Left kidney (tissue), 8 donors: ENCODE measurements at places on chromosomes 6 and 20. TPM values are rescaled to one million over a fixed set of nuclear protein-coding genes. Genes with fewer than 3 reads are reported as not detected.

The SLC22A3 gene
- 6.4 TPM for polyA plus RNA-seq

The SGK2 gene
- 73.0 TPM for polyA plus RNA-seq

GRCh38 chr6:21200134-21200870, 393.2 kb upstream of the SOX4 start:
- DNase-seq: no peak

DNA sequence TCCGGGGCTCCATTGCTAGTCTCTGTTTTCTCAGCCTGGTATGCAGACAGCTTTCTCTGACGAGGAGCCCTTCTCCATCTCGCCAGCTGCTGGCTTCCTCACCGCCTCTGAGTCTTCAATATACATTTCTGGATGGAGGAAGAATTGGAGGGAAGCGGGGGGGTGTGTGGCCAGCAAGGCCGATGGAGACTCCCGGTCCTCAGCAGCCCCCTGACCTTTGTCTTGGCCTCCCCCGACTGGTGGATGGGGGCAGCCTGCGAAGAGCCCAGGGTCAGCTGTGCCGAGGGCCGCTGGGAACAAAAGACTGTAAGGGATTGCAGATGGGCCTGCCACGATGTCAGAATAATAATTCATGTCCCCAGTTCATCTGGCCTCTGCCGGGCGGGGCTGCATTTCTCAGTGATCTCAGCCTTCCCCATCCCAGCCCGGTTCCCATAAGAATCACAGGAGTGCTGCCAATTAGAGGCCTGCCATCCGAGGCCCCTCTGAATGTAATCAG, 54.3 kb upstream of the STX16 start:
- DNase-seq: no peak

DNA sequence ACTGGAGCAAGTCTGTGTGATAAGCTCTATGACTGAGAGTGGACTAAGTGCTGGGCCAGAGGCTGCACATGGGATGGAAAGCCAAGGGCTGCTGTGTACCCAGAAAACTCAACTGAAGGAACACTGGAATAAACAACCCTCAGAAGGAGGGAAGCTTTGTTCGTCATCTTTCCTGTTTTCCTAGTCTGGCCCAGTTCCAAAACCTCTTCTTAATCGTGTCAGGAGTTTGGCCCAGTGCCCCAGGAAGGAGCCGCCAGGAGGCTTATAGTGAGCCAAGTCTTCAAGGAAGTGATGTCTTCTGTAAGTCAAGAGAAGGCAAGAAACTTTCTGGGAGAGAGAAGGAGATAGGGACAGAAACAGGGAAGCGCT, 23.3 kb upstream of the TOP1 start:
- peak; percentile 69 for DNase-seq

The MYLK4 gene
- 1.8 TPM for polyA plus RNA-seq

The PNPLA1 gene
- polyA plus RNA-seq: 2.5 TPM

DNA sequence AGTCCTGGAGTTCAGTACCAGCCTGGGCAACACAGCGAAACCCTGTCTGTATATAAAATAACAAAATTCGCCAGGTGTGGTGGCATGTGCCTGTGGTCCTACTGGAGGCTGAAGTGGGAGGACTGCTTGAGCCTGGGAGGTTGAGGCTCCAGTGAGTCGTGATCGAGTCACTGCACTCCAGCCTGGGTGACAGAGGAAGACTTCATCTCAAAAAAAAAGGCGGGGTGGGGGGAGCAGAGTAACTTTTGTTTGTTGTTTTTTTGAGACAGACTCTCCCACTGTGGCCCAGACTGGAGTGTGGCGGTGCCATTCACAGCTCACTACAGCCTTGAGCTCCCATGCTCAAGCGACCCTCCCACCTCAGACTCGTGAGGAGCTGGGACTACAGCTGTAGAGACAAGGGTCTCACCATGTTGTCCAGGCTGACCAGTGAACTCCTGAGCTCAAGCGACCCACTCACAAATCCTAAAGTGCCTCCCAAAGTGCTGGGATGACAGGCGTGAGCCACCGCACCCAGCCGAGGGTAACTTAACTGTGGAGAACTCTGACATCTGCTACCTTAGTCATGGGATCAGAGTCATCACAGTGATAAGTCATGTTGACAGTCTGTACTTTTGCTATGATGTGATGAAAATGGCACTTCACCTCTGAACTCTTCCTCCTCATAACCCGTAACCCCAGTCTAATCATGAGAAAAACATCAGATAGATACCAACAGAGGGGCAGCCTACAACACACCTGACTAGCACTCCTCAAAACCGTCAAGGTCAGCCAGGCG, 16.5 kb downstream of the PEDS1 start:
- DNase-seq: no peak

DNA sequence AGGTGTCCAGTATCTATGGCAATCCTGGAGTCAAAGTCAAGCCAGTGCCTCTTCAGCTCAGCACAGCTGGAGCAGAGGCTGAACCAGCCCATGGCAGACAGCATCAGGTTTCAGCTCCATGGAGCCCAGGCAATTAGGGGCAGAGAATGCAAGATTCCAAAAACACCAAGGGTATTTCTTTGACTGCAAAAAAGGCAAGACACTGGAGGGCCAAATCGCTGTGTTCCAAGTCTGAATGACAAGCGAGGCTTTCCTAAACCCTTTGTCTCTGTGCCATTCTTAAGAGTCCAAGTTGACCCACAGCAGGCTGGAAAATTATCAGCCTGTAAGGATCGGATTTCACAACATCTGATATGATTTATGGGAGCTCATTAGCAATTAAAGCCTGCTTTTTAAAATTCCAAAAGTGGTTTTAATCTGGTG, 49.7 kb upstream of the TGM3 start:
- DNase-seq: no peak

GRCh38 chr6:158810155-158811095, 8.7 kb downstream of the EZR start:
- no peak for DNase-seq

- no peak for DNase-seq
Measured at GRCh38 chr6:75760320-75760719, 11.3 kb downstream of the MYO6 start.

The GINM1 gene
- polyA plus RNA-seq: 95.2 TPM

GRCh38 chr6:132054525-132054924, 103.4 kb upstream of the CCN2 start:
- no peak for DNase-seq

- no peak for DNase-seq
Measured at GRCh38 chr20:63645218-63645617, 8.0 kb downstream of the STMN3 start.

- no peak for DNase-seq
Measured at GRCh38 chr6:39280247-39280731, 33.9 kb downstream of the KCNK17 start.

The WFDC10B gene
- polyA plus RNA-seq: not detected

DNA sequence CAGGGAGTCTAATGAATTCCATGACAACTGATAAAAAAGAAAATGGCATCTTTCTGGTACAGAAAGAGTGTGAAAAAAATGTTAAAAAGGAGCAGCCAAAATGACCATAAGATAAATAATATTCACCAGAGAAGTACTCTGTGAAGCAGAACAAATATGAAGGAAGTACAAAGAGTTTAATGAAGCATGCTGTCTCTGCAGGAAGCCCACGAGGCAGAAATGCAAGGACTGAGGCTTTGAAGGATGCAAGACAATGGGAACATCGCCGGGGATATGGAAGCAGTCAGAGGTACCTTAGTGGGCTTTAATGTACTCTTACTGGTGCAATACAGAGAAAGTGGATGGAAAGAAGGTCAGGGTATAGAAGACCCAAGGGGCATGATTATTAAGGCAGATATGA, 50.7 kb downstream of the NOX3 start:
- no peak for DNase-seq

DNA sequence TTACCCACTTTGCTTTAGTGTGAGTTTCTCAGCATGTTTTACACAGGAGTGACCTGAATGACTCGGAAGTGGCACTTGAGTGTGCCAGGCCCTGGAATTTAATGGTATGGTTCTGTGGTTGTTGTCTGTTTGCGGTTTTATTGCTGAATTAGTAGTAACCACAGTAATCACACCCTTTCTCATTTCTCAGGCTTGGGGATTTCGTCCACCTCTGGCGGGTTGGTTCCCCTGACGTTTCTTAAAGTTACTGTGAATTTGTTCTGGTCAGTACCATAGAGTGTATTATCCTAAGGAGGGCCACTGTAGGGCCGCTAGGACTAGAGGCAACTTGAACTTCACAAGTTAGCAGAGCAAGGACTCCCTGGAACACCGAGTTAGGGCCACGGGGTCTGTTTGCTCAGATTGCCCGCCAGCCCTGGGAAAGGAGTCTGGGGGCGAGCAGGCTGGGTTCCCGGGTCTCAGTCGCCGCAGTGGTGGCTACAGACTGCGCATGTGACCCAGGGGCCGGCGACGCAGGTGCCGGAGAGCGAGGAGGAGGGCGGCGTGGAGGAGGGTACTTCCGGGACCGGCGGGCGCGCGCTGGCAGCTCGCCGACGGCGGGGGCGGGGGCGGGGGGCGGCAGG, 546 bp upstream of the KLHL32 start:
- no peak for DNase-seq

The RUNX2 gene
- 2.5 TPM for polyA plus RNA-seq

DNA sequence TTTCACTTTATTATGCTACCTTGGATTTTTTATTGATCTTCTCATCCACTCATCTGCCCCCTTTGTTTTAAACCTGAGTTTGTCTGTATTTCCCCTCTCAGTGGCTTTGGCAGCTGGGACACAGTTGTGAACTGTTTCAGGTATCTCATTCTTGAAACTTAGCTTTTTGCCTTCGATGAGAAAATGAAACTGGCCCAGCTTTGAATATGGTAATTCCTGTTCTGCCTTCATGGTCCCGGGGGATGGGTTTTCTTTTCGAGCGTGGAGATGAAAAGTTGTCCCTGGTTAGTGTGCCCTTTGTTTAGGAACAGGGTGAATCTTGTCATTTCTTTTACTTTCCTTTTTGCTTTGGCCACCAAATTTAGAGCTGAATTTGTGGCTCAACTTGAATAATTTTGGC, 25.6 kb downstream of the DHX35 start:
- no peak for DNase-seq

DNA sequence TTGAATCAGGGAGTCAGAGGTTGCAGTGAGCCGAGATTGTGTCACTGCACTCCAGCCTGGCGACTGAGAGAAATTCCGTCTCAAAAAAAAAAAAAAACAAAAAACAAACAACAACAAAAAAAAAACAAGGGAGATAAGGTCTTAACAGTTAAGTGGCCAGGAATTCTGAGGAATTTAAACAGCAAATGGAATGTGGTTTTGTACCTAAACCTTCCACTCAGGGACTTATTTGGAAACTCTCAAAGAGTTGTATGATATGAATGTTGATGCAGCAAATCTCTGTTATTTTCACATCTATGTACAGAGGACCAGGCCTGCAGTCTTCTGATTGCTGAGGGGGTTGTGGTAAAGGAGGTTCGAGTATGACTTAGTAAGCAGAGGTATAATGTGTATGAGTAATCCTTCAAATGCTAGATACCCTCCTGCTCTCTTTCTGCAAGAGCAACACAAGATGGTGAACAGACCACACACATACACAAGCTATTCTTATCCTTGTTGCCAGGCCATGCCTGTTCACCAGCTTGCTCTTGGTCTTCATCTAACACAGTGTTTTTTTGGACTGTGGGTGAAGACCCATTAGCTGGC, 174.9 kb upstream of the SCGN start:
- DNase-seq: no peak

The FNDC11 gene
- 0.81 TPM for polyA plus RNA-seq

GRCh38 chr6:45156075-45156474, 172.1 kb upstream of the RUNX2 start:
- no peak for DNase-seq

DNA sequence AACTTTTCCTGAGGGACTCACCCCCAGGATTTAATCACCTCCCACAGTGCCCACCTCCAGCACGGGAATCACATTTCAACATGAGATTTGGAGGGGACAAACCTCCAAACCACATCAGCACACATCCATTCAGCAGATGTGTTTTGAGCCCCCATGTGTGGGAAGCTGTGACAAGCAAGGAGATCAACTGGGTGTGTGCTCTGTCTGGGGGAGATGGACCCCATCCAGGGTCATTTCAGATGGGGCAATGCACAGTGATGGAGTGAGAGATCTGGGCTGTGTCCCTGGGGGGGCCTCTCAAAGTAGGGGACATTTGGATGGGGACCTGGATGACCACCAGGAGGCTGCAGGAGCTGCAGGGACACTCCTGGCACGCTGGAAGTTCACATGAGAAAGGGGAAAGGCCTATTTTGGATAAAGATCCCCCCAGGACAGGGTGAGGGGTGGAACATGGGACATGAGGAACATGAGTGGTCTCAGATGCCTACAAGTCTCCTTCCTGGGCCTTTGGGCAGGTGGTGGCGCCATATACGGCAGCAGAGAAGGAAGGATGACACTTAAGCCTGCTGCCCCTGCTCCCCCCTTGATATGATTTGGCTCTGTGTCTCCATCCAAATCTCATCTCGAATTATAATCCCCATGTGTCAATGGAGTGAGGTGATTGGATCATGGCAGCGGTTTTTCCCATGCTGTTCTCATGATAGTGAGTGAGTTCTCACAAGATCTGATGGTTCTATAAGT, 49.6 kb downstream of the SLC2A10 start:
- no peak for DNase-seq

GRCh38 chr6:52356017-52356416, 5.9 kb upstream of the PAQR8 start:
- no peak for DNase-seq

The MUCL3 gene
- polyA plus RNA-seq: 0.10 TPM

GRCh38 chr6:135195522-135195921, 14.4 kb downstream of the MYB start:
- no peak for DNase-seq

The RSPH9 gene
- 1.4 TPM for polyA plus RNA-seq

GRCh38 chr6:26068036-26068435, 19.2 kb upstream of the HFE start:
- no peak for DNase-seq

The SLC4A11 gene
- 2.3 TPM for polyA plus RNA-seq

DNA sequence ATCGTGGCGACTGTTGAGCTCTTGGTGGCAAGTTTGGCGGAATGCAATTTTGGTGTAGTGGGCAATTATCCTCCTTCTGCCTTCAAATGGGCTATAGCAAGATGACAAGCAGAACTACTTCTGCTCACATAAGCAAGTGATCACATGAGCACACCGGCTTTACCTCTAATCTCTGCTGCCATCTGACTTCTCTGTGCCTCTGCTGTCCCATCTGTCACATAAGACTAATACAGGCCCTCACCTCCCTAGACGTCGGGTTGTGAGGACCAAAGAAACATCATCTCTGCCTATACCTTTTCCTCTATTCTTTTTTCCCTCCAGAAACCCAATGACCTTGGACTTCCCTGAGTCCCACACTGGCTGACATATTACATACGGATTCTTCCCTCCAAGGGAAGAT, 13.3 kb upstream of the WTAP start:
- DNase-seq: no peak

DNA sequence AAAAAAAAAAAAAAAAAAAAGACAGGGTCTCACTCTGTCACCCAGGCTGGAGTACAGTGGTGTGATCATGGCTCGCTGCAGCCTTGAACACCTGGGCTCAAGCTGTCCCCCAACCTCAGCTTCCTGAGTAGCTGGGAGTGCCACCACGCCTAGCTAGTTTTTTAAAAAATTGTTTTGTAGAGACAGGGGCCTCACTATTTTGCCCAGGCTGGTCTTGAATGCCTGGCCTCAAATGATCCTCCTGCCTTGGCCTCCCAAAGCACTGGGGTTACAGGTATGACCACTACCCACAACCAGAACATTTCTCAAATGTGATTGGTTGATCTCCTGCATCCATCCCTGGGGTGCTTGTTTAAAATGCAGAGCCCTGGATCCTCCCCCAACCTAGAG, 5.6 kb upstream of the RBCK1 start:
- no peak for DNase-seq

- DNase-seq: peak; percentile 31
Measured at GRCh38 chr20:44217342-44218092, 6.9 kb upstream of the OSER1 start.

- no peak for DNase-seq
Measured at GRCh38 chr6:22064558-22064957, 232.3 kb downstream of the PRL start.
